Activated T-helper 2 cell treated with anti-CD3 and anti-CD28 coated beads, Interferon-gamma antibody, Interleukin-2, Interleukin-4, amounts not matched to agents 10 μg/mL and 5 μg/mL and 100 μg/mL, durations not matched to agents 14 hours and 24 hours and 36 hours (primary cell): ENCODE measurements at places on chromosomes 5 and 9. TPM values are rescaled to one million over a fixed set of nuclear protein-coding genes. Genes with fewer than 3 reads are reported as not detected.

Gene GNPDA1
- 35.8 and 43.7 TPM in 2 replicates for total RNA-seq

Gene FOXD4L3
- not detected in 2 replicates for total RNA-seq

Gene SLC45A2
- total RNA-seq = not detected in 2 replicates

Gene PAEP
- total RNA-seq = not detected in 2 replicates

Gene TRIM7
- total RNA-seq = 3.9 and 4.8 TPM in 2 replicates

- H3K27me3 ChIP-seq = no peaks in the 10 kb centered on the region
- no peak overlapping the region for H3K27ac ChIP-seq
- no peak overlapping the region for H3K4me3 ChIP-seq
- H3K4me1 ChIP-seq = no peaks in the 10 kb centered on the region
Measured at GRCh38 chr9:2303056-2303455, 287.9 kb downstream of the SMARCA2 start.

DNA sequence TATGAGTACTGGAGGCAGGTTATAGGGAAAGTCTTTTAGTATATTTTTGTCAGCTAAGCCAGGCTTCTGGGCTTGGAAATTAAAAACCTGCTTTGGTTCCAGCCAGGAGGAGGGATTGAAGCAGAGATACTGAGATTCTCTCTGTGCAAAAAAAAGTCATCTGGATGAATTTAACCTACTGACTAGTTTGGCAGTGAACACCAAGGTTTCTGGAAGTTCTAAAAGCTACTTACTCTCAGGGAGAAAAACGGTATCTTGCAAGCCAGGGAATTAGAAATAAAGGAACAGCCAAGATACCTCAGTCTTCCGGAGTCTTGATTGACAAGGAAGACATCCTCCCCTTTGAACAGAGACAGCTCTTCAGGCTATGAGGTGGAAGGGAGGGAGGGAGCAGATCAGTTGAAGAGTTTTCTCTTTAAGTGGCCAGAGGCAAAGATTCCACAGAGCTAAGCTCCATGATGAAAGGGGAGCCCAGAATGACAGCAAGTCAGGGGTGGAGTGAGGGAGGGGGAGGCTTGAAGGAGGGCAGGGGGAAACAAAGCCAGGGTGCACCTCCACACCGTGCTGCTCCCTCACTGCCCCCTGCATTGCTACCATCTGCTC lies 8.3 kb upstream of the ZBTB34 start:
- DNase-seq = no peak
- no peak overlapping the region for H3K4me3 ChIP-seq
- no peak overlapping the region for H3K27ac ChIP-seq
- peaks cover 2% of the 10 kb centered on the region for H3K4me1 ChIP-seq
- peaks cover 43% of the 10 kb centered on the region for H3K27me3 ChIP-seq

GRCh38 chr5:9090381-9091026 lies 455.4 kb downstream of the SEMA5A start:
- H3K4me1 ChIP-seq = no peaks in the 10 kb centered on the region
- no peak overlapping the region for H3K4me3 ChIP-seq
- H3K27me3 ChIP-seq = no peaks in the 10 kb centered on the region

- H3K36me3 ChIP-seq = no peaks in the 10 kb centered on the region
- peaks cover 8% of the 10 kb centered on the region for H3K4me1 ChIP-seq
- peak overlapping the region; percentile 80 for H3K4me3 ChIP-seq
- no peak for DNase-seq
Measured at GRCh38 chr5:115180165-115180709, 10.5 kb upstream of the TRIM36 start.

DNA sequence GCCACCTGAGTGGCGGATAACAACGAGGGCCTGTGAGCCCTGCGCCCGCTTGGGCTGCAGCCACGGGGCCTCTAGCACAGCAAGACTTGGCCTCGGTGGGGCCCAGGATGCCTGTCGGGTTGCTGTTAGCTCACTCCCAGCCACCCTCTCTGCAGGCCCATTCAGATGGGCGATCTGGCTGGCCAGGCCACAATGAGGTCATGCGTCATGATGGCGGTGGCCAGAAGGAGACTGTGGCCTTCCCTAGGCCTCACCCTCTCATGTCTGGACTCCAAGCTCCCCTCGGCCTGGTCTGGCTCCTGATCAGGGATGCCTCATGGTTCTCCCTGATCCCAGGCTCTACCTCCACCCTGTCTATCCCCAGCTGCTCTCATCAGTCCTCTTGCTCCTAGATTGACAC lies 19.0 kb upstream of the TCOF1 start:
- H3K27me3 ChIP-seq = peaks cover 1% of the 10 kb centered on the region
- no peak for DNase-seq
- H3K27ac ChIP-seq = no peak overlapping the region
- no peak overlapping the region for H3K4me3 ChIP-seq

- no peaks in the 10 kb centered on the region for H3K27me3 ChIP-seq
- no peak for DNase-seq
- no peak overlapping the region for H3K4me3 ChIP-seq
- peaks cover 25% of the 10 kb centered on the region for H3K4me1 ChIP-seq
- H3K27ac ChIP-seq = no peak overlapping the region
Measured at GRCh38 chr9:121360601-121361374, 9.3 kb downstream of the STOM start.

- peak overlapping the region; percentile 71 for H3K27ac ChIP-seq
- no peak for DNase-seq
- H3K4me1 ChIP-seq = peaks cover 21% of the 10 kb centered on the region
- H3K36me3 ChIP-seq = peaks cover 23% of the 10 kb centered on the region
- H3K27me3 ChIP-seq = no peaks in the 10 kb centered on the region
- no peak overlapping the region for H3K4me3 ChIP-seq
Measured at GRCh38 chr9:110109333-110110092, 98.4 kb downstream of the C9orf152 start.

DNA sequence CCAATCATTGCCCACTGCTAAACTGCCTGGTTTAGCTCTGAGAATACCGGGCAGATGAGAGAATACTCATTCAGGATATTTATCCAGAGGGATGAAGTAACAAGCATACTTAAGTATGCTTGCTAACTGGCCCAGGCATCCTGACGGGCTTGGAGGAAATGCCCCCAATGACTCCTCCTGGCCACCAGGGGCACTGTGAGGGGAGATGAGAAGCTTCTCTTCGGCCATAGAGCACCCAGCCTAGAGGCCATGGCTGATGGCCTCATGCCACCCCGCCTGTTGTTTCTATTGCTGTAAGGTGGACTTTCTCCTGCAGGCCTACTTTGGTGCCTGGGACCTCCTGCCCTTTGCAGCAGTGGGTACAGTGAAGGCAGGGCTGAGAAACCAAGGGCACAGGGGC lies 134.5 kb upstream of the FSTL4 start:
- H3K4me3 ChIP-seq = no peak overlapping the region
- no peak for DNase-seq
- H3K36me3 ChIP-seq = no peaks in the 10 kb centered on the region
- H3K27me3 ChIP-seq = peaks cover 3% of the 10 kb centered on the region

- DNase-seq = no peak
- no peak overlapping the region for H3K27ac ChIP-seq
- no peak overlapping the region for H3K4me3 ChIP-seq
Measured at GRCh38 chr9:33742519-33742918, 52.8 kb upstream of the PRSS3 start.

DNA sequence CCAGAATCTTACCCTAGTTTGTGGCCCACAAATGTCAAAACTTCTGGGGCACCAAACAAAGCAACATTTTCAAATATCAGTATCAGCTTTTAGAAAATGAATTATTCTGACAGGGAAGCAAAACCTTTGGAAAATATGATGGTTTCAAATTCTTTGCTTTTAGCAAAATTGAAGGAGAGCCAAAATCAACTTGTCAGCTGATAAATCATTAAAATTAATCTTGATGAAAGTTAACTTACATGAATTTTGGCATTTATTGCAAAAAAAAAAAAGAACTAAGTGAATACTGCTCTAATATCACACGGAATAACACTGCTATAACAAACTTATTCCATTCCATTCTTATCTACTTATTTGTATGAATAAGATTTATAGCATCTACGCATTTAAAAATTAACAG lies 158.1 kb upstream of the TARS1 start:
- no peak overlapping the region for H3K4me3 ChIP-seq
- no peaks in the 10 kb centered on the region for H3K4me1 ChIP-seq
- DNase-seq = no peak
- H3K36me3 ChIP-seq = no peaks in the 10 kb centered on the region
- no peaks in the 10 kb centered on the region for H3K27me3 ChIP-seq

GRCh38 chr9:129486756-129487657 lies 133.9 kb downstream of the C9orf50 start:
- no peaks in the 10 kb centered on the region for H3K27me3 ChIP-seq
- H3K36me3 ChIP-seq = peaks cover 22% of the 10 kb centered on the region
- peak overlapping the region; percentile 91 for H3K4me3 ChIP-seq
- peaks cover 49% of the 10 kb centered on the region for H3K4me1 ChIP-seq

DNA sequence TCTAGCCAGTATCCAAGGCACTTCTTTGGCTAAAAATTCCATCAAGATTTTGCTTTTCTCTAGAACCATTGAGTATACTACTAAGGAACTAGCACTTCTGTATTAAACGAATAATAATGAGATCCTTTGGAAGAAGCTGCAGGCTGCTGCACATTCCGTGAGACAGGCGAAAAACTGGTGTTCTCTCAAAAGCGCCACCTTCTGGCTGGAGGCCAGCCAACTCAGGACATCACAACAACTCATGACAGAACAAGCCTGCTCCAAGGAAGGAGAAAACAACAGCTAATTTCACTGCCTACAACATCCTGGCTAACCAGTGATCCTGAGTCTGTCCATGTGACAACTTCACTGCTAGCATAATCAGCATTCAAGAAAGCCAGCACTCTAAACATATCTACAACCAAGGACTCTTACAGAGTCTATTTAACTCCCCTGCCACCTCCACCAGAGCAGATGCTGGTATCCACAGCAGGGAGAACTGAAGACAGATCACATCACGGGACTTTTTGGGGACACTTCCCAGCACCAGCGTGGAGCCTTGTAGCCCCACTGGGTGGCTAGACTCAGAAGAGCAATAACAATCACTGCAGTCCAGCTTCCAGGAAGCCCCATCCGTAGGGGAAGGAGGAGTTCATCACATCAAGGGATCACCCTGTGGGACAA lies 150.5 kb downstream of the YTHDC2 start:
- peaks cover 13% of the 10 kb centered on the region for H3K27me3 ChIP-seq
- no peaks in the 10 kb centered on the region for H3K4me1 ChIP-seq
- no peak overlapping the region for H3K4me3 ChIP-seq
- DNase-seq = no peak
- H3K36me3 ChIP-seq = no peaks in the 10 kb centered on the region

DNA sequence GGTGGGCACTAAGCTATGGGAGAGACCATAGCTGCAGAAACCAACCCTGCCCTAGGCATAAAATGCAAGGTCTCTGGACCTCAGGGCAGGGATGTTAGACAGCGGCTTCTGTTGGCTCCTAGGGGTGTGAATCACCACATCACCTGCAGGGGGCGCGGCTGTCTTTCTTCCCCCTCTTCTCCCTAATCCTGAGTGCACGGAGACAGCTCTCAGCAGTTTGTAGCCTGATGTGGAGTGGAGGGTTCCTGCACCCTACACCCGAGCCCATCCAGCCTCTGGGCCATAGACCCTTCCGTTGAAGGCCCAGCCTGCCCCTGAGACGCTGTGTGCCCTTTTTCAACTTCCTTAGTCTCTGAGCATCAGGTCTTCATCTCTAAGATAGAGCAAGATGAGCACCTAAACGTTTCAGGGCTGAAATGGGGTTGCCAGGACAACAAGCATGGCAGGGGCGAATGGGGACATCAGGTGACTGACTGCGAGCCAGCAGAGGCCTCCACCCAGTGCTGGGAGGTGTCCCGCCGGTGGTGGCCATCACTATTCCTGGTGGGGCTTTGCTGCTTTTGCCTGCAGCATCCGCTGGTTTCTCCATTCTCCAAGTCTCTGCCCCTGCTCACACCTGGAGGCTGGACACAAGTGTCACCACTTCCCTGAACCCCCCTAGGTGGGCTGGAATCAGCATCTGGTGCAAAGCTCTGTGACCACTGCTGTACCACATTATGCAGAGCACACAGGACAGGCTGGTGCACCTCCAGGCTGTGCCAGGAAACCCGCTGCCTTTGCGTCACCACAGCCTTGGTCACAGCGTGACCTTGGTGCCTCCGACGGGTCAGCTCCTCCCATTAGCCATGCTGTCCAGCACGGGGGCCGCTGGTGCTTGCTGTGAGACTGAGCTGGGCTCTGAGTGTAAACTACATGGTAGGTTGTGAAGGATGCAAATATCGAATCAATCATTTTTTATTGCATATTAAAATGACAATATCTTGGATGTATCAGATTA lies 2.5 kb upstream of the SEC16A start:
- H3K27me3 ChIP-seq = no peaks in the 10 kb centered on the region
- peak; percentile 74 for DNase-seq
